ENCODE measurements at places on chromosomes 6 and 20.

DNA sequence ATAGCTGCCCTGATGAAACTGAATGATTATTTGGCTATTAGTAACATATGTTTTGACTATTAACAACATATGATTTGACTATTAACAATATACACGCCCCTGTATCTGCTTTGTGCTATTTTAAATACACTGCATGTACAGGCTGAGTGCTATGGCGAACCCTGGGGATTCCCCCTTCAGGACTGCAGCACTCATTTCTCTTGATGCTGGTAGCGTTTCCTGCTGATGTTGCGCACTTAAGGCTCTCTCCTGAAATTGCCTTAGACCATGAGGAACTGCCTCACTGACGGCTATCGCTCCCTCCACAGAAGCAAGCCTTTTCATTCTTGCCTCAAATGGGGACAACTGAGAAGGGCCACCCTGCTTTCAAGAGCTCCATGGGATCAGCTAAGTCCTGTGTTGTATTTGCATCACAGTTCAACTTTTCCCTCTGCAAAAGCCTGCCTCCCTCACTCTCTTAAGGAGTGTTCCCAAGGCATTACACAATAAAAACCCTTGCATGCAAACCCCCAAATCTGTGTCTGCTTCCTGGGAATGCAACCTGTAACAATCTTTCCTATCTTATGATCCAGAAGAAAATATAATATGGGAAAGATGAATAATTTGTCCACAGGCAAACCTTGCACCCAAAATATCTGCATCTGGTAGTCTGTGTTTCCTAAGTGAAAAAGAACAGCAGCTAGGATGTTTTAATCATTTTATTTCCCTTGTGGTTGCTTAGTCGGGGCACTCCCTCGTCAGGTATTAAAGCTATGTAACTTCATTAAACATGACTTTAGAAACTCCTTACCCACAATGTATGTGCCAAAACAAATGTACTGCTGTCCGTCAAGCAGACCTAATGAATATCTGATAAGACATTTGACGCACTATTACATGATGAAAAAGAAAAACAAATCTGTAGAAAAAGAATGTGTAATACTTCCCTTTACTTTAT is 456.4 kb downstream of the COL12A1 start:
- DNase-seq, result no peak

GRCh38 chr6:105926318-105926717 is 159.8 kb upstream of the PRDM1 start:
- no peak for DNase-seq

DNA sequence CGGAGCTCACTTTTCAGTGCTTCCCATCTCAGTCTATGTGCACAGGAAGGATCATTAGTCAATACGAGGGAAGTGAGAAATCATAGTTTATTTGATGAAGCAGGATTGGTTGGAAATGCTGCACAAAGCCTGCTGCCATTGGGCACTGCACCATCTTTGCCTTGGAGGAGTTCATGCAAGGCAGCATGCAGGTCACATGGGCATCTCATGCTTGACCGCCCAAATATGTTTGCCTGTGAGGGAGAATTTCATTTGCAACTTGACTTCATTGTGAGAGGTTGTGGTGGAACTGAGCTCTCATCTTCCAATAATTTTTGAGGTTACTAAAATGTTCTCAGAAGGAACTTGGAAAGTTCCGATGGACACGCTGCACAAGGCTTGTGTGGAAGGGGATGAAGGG is 83.9 kb upstream of the SYNDIG1 start:
- DNase-seq, result no peak

DNA sequence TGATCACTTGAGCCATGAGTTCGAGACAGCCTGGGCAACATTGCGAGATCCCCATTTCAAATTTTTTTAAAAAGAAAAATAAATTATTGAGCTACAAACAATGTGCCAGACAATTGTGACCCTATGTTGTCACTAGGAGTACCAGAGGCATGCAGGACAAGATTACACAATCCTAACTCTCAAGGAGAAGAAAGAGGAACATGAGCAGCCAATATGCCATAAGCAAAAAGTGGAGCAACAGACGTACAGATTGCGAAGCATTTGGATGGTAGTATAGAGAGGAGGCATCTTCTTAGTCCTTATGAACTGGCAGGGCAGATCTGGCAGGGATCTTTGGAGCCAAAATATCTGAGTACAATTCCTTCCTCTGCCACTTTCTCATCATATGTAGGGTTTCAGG is 156.4 kb downstream of the OR2B2 start:
- no peak for DNase-seq

Data from stimulated activated CD8-positive, alpha-beta memory T cell treated with anti-CD3 and anti-CD28 coated beads, Interleukin-2, amount 100 ng/mL, for 48 hours (primary cell).